ENCODE measurements at places on chromosomes 6 and 20.

GRCh38 chr6:8352335-8352965 is 82.9 kb downstream of the SLC35B3 start:
- DNase-seq = no peak

DNA sequence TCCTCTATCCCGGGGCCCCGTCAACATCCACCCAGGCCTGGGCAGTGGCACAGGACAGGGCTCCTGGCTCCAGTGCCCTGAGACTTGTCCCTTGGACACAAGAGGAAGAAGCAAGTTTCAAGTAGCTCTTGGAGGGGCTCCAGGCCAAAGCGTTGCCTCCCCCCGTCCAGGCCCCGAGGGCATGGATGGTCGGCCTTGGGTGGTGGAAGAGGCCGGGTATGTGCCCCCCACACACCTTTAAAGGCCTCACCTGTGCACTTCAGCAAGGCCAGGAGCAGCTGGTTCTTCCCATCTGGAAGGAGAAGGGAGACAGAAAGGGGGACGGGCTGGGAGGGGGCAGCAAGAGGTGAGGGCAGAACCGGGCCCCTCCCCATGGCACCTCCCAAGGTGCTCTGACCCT is 190.3 kb downstream of the PREX1 start:
- DNase-seq = no peak

DNA sequence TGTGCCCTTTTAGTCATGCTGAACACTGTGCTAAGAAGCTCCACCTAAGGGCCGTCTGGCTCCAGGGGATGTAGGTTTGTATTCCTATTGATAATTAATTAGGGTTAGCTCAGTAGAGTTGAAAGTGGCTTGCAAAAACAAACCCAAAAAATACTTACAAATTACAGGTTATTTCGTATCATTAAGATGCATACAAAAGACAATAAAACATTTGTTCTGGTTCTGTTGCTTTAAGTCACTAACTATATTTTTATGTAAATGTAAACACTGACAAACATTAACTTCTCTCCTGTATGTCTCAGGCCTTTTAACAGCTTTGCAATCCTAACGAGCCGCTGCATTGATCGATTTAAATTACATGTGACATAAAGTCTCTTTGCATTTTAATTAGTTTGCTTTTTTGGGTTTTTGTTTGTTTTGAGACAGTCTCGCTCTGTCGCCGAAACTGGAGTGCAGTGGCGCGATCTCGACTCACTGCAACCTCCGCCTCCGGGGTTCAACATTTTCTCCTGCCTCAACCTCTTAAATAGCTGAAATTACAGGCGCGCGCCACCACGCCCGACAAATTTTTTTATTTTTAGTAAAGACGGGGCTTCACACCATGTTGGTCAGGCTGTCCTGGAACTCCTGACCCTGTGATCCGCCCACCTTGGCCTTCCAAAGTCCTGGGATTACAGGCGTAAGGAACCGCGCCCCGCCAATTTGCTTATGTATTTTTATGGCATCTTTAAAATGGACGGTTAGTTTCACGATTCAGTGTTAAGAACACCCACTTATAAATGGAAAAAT is 110.9 kb downstream of the HFE start:
- no peak for DNase-seq

DNA sequence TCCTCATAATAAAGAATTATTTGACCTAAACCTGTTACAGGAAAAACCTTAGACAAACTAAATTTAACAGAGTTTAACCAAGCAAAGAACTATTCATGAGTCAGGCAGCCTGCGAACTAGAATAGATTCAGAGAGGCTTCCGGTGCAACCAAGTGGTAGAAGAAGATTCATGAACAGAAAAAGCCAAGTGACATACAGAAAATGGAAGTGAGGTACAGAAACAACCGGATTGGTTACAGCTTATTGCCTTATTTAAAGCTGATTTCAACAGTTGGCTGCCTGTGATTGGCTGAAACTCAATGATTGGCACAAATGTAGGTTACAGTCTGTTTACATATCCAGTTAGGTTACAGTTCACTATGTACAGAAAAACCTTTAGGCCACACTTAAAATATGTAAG is 10.1 kb downstream of the PPP1R3G start:
- DNase-seq = no peak

- no peak for DNase-seq
Observed at GRCh38 chr20:18727032-18727508, 86.5 kb upstream of the SCP2D1 start.

GRCh38 chr6:56448046-56448445 is 194.6 kb downstream of the DST start:
- no peak for DNase-seq

DNA sequence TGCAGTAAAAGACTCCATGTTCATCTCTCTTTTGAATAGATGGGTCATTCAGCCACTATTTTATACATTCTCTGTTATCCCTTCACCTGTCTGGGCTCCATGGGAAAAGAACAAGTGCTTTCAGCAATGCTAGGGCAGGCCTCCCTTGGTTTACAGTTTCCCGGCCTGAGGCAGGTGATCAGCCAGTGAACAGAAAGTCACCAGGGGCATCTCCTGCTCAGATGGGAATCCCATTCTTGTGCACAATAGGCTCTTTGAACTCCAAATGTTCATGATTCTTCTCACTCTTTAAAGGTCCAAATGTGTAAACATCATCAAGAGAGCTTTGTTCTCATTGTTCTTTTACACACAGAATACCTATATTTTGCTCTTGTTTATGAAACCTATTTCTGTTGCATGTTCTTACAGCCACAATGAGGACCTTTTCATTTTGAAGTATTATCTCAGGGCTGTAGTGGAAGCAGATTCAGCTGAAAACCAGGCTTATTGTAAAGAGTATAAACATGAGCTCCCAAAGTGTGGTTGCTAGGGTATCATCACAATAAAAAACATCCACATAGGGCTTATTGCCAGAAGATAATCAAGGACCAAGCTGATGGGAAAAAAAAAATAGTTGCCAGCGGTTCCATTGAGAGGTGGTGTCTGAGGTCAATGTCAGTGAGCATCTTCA is 267.1 kb upstream of the SGK1 start:
- DNase-seq = no peak

- DNase-seq = no peak
Observed at GRCh38 chr6:101236709-101237108, 156.8 kb upstream of the GRIK2 start.

- DNase-seq = no peak
Observed at GRCh38 chr6:38407192-38407591, 232.5 kb downstream of the BTBD9 start.

GRCh38 chr6:32885698-32886286 is 31.8 kb downstream of the PSMB9 start:
- no peak for DNase-seq

DNA sequence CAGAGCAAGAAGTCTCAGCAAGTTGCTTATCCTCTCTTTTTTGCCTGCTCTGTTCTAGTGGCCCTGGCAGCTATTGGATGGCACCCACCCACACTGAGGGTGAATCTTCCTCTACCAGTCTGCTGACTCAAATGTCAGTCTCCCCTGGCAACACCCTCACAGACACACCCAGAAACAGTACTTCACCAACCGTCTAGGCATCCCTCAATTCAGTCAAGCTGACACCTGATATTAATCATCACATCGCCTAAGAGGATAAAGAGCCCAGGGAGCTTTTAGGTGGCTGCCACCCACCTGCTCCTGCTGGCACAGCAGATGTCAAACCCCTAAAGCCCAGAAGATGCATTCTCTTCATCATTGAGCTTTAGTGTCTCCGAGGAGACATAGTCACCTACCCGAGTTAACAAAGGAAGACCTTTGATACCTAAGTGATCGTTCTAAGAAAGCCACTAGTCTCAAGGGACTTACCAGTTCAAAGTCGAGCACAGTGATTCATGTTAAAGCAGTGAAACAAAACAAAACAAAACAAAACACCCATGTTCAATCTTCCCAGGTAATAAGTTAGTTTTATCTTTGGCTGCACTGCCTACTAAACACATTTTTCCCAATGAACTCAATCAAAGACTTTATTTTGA is 97.7 kb upstream of the KCNQ5 start:
- no peak for DNase-seq

DNA sequence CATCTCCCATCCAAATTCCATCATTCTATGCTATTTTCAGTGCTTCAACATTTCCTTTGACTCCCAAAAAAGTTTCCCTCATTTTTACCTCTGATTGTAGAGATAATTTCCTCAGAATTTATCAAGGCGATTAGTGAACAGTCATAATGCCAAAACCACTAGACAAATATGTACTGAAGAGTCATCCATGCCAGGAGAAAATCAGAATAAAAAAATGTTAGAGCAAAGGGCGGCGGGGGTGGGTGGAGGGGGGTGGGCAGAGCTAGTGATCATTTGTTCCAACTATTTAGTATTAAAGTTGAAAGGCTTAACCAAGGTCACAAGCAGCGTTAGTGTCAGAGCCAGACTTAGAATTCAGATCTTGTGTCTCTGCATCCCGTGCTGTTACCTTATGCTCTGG is 5.3 kb upstream of the ADGRF5 start:
- DNase-seq = no peak

- no peak for DNase-seq
Observed at GRCh38 chr6:134553936-134554335, 236.0 kb upstream of the SGK1 start.

DNA sequence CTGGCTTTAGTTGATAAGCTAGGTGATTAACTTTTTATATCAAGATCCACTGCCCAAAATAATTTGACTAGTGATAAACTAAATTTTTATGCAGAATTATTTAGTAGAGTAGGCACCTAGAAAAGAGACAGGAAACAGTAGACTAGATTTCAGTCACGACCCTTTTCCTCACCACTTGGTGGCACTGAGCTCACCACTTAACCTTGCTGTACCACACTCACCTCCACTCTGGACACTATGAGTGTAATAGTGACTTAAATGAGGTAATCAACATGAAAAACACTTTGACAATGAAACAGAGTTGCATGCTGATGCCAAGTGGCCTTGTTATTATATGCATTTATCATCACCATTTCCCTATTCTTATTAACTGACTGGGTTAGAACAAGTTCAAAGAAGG is 730.4 kb downstream of the KIF16B start:
- no peak for DNase-seq

DNA sequence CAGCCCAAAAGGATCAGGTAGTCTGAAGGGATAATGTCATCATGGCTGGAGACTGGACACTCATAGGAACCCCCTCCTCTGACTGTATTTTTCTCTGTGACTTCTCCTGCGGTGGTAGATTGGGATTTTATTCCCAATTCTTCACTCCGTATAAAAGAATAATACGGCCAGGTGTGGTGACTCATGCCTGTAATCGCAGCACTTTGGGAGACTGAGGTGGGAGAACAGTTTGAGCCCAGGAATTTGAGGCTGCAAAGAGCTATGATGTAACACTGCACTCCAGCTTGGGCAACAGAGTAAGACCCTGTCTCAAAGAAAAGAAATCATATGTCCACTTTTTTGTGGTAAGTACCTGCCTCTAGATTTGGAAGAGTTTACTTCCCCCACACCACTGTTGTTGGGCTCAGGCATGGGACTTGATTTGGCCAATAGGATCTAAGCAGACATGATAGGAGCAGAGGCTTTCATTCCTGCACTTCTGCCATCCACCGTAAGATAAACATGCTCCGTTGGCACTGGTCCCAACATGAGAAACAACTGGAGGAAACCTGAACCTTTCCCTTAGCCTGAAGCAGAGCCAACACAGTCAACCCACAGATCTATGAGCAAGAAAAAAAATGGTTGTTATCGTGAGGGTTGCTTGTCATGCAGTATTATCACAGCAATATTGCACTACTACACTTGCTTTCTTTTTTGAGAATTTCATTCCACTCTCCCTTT is 82.0 kb downstream of the JPH2 start:
- DNase-seq = no peak

DNA sequence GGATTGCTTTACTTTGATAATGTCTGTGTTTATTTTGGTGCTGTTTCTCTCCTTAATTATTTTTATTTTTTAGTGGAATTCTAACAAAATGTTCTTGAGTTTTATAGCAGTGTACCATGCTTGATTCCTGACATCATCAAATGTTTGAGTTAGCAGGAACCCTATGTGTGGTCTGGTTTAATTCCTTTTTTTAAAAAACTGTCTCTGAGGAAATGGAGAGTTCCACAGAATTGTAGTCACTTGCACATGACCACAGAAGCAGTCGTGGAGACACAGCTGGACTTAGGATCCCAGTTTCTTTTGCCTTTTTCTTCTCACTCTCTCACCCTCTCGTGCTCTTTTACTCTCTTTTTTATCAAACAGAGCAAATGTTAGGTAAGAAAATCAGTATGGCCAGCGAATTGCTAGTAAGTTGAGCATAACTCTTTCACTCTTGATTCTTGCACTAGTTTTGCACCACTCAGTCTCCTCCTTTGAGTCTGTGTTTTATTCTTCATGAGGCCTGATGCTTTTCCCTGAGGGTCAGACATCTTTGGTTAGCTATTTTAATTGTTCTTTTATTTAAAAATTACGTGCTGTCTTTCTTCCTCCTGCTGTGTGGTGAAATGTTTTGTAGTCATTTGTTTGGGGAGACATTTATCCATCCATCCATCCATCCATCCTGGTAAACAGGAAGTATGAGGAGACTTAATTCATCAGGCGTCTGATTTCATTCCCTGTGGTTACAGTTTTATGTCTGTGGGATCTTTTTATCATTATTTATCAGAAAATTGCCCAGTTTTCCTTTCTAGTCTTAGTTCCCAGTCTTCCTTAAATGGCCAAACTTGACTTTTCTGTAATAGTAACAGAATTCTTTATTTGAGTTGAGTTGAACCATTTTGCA is 83.0 kb downstream of the SCAF8 start:
- DNase-seq = no peak

DNA sequence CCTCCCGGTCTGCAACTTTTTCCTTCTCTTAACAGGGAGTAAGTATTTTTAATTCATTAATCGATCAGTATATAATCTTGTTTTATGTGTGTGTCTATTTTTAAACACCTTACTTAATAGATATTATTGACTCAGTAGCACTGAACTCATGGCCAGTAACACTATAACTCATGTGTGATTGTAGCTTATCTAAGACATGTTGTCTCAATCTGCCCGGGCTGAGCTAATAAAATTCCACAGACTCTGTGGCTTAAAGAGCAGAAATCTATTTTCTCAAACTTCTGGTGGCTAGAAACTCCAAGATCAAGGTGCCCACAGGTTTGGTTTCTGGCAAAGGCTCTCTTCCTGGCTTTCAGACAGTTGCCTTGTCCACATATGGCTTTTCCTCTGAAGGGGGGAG is 68.8 kb upstream of the TNFAIP3 start:
- no peak for DNase-seq

DNA sequence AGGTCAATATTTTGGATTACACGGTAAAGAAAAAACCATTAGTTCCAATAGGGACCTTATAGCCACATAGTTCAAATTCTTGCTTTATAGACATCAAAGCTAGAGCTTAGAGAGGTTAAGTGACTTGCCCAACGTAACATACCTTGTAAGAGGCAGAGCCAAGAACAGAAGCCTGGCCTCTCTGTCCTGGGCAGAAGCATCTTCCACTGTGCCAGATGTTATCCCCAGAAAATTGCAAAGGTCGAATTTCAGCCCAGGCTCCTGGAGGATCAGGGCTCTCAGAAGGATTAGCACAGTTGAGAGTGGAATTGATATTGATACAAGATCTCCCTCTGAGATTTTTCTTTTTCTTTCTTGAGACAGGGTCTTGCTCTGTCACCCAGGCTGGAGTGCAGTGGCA is 6.1 kb downstream of the SMIM28 start:
- DNase-seq = no peak

Measured in stimulated activated CD8-positive, alpha-beta memory T cell treated with anti-CD3 and anti-CD28 coated beads, Interleukin-15, amount 100 ng/mL, for 1 hour (primary cell).